IgD-negative memory B cell (primary cell): ENCODE measurements at places on chromosomes 7 and 10. TPM values are rescaled to one million over a fixed set of nuclear protein-coding genes. Genes with fewer than 3 reads are reported as not detected.

Gene ETV1
- not detected for polyA plus RNA-seq

Gene MOGAT3
- polyA plus RNA-seq = not detected

Gene SPDYE8
- 0.19 TPM for polyA plus RNA-seq

Gene FAM149B1
- 5.5 TPM for polyA plus RNA-seq

Gene GPR146
- polyA plus RNA-seq = 2.6 TPM

Gene TMEM196
- not detected for polyA plus RNA-seq

Gene SLC29A3
- polyA plus RNA-seq = 9.0 TPM
